Mesenteric fat pad (tissue), 1 donor: ENCODE measurements at places on chromosomes 1 and 21. TPM values are rescaled to one million over a fixed set of nuclear protein-coding genes. Genes with fewer than 3 reads are reported as not detected.

DNA sequence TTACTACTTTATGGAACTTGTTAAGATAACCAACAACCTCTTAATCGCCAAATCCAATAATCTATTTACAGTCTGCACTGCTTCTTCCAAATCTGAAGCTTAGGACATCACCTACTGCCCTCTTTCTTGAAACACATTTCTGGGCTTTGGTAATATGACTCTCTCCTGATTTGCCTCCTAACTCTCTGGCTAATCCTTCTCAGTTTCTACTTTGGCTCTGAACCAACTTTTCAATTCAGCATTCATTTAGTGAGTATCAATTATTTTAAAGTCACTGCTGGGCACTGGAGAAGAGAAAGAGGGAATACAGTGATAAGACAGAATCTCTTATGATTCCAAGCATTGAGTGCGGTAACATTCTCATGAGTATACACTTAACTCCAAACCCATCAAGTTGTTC is 275.0 kb downstream of the AKT3 start:
- DNase-seq, result no peak

GRCh38 chr1:44464361-44464760 is 59.3 kb downstream of the RNF220 start:
- no peak for DNase-seq

DNA sequence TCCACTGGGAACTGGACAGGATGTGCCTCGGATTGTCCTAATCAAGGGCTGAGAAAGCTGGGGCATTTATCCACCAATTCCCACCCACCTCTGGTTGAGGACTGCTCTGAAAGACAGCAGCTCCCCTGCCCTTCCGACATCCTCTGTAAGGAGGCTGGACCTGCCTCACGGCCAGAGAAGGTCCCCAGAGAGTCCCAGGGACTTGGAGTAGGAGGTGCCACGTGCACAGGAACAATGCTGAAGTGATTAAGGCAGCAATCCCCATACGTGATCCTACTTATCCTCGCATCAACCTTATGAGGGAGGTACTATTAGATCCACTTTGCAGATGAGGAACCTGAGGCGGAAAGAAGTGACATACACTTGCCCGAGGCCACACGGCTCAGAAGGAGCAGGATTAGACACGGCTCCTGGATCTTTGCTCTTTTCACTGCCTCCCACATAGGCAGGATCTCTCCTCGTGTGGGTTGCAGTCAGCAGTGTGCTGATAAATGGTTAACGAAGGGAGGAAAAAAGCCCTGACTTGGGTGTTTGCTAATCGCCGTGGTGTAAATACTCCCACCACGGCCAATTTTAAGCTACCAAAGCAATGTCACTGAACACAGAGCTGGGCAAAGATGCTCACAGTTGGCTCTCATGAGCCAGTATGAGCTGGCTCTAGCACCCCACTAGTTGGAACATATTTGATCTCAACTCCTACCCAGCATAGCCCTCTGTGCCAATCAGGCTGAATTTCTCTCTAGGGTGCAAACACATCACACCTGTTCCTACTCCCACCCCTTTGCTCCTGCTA is 18.6 kb upstream of the LDLRAP1 start:
- no peak for DNase-seq

DNA sequence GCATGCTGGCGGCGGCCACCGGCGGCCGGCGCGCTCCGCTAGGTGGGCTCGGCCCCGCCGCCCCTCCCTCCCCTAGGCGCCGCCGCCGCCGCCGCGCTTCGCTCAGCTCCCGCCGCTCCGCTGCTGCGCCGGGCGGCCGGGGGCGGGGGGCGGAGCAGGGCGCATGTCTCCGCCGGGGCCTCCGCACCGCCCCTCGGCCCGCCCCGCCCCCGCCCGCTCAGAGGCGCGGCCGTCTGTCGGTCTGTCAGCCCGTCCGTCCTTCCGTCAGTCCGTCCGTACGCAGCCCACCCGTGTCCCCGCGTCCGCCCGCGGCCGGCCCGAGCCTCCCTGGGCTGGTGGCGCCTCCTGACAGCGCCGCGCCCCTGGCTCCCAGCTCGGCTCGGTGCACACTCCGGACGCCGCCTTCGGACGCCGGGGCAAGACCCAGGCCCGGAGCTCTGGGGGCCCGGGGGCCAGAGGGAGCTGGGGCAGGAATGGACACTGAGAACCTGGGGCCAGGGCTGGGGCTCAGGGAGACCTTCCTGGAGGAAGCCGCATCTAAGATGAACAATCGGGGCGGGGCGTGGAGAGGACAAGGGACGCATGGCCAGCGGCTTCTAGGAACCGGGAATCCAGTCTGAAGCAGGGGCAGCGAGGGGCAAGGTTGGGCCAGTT is at the start of gene GPR153:
Gene GPR153, minus strand, starts transcription at position 138 of the 654 bp plus-strand sequence. CDS start 6,193 bp downstream, outside the sequence.
- no peak for DNase-seq

GRCh38 chr1:151989211-151989862 is 4.3 kb downstream of the S100A10 start:
- DNase-seq, result no peak

- no peak for DNase-seq
Observed at GRCh38 chr1:151428068-151428467, 28.7 kb downstream of the PSMB4 start.

DNA sequence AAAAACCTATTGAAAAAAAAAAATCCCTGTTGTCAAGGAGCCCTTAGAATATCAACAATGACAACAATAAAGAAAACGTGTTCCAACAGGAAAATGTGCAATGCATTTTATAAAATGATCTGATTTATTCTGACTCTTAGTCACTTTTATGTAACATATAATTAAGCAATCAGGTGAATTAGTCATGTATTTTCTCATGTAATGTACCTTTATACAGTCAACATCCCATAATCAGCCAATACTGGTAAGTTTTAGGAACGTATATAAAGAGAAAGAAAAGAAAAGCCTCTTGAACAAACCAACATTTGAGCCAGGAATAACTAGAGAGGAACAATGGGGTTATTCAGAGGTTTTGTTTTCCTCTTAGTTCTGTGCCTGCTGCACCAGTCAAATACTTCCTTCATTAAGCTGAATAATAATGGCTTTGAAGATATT is at the start of gene CLCA4:
Gene CLCA4, plus strand, starts transcription at position 292 of the 435 bp plus-strand sequence. Its CDS starts 42 bp downstream, at position 334.
- DNase-seq, result no peak

GRCh38 chr1:18820791-18821641 is 38.4 kb downstream of the TAS1R2 start:
- DNase-seq, result no peak

DNA sequence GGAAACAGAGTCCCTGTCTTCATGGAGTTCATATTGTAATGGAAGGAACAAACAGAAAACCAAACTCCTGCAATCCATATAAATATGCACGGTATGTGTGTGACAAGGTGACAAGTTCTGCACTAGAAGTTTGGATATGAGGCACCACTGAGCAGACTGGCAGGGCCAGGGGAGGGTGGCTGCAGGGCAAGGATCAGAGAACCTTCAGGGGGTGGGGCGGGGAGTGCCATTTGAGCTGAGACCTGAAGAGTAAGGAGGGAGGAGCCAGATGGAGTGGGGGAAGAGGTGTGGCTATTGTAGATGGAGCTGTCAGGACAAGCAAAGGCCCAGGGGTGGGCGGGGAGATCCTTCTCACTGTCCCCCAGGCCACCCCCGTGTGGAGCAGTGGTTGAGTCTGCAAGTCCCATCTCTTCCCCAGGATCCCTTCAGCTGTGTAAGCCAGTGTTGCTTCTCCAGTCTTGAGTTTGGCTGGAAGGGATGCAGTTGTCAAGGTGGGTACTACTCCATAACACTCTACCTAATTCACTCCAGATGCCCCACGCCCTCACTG is 76.4 kb downstream of the ATP5PO start:
- no peak for DNase-seq

GRCh38 chr1:223556414-223557129 is 108.9 kb downstream of the CAPN8 start:
- no peak for DNase-seq

- DNase-seq, result no peak
Observed at GRCh38 chr1:101302831-101303511, 66.2 kb downstream of the S1PR1 start.

The PRKAA2 gene
- total RNA-seq, result 1.4 TPM
